D341Med (cell line): ENCODE measurements at places on chromosomes 11 and 22.

DNA sequence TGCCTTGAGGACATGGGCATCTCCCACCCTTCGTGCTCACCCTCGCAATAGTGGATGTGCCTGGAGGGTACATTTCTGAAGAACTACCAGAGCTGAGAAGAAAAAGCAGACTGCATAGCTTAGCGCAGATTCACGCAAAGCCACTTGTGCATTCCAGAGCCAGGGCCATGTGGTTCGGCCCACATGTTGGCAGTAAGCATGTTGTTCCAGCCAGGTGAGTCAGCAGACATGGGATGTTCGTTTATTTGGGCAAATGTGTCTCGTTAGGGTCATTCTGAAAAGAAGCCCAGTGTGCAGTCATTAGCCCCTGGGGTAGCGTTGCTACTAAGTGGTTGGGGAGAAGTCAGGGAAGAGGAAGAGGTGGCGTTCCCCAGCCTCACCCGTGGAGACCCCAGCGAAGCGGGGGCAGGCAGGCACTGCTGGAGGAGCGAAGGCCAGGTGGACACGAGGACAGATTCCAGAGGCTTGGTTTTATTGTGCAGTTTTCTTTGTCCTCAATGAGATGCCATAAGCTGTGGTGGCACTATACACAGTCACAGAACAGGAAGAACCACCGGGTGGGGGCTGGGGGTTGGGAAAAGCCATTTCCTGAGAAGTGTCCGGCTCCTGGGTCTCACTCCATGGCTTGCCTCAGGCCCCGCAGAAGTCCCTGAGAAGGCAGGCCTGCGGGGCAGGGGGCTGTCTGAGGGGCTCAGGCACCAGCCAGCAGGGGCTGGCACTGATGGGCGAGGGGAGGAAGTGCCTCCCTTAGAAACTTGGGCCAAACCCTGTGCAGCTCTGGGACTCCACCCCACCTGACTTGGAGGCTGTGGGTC, 5.0 kb downstream of the THY1 start:
- no peak for DNase-seq

GRCh38 chr11:125055107-125055715, 7.9 kb upstream of the SLC37A2 start:
- DNase-seq: no peak

GRCh38 chr11:123381149-123381548, 48.9 kb upstream of the GRAMD1B start:
- DNase-seq: no peak

DNA sequence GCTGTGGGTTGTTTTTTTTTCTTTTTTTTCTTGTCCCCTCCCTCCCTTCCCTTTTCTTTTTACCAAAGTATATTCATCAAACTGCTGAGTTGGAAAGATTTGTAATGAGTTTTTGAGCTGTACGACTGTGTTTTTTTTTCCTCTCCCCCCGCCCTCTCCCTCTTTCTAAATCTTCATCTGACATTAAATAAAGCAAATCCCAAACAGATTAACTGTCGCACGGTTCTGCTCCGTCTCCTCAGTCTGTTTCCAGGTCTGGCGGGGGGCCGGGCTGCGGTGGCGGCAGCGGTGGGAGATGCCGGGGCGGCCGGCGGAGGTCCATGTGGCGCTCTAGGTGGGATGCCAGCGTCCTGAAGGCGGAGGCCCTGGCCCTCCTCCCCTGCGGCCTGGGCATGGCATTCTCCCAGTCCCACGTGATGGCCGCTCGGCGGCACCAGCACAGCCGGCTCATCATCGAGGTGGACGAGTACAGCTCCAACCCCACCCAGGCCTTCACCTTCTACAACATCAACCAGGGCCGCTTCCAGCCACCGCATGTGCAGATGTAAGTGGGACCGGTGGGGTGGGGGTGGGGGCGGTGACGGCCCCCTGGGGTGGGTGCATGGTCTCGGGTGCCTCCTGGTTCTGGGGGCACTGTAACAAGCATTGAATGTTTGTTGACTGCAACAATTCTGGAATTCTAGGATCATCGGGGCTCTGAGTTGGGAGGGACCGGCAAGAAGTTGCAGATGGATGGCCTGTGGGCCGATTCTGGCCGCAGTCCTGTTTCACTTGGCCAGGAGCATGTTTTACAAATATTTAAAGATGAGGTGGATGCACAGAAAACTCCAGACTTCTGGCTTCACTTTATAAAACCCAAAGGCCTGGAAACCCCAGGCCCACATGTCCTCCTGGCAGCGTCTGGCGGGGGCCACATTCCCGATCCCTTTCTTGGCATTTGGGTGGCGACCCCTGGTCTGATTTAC, 13.1 kb downstream of the MPPED1 start:
- DNase-seq: peak; percentile 59

DNA sequence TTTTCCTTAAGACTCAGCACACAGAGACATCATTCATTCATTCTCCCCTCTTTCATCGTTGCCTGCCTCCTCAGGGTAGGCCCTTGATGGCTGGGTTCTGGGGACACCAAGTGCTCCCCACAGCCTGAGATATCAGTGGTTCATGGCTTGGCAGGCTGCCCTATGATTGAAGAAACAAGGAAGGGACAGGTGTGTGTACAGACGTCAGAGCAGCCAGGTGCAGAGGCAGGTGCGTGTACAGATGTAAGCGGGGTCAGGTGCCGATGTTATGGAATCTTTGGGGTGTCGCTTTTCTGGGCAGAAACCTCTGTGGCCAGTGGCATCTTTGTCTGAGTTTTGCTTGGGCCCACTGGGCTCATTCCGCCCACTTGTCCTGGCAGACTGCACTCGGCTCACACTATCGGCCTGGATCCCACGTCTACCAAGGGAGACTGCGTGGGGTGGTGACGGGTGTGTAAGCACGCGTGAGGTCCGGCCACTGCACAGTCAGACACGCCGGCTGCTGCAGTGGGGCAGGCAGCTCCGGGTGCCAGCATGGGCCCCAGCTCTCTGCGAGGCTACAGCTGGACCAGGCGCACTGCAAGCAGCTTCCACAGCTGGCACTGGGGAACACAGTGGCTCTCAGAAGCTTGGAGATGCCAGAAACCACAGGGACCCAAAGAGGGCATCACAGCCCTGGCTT, 20.9 kb upstream of the KIAA0930 start:
- DNase-seq: no peak

DNA sequence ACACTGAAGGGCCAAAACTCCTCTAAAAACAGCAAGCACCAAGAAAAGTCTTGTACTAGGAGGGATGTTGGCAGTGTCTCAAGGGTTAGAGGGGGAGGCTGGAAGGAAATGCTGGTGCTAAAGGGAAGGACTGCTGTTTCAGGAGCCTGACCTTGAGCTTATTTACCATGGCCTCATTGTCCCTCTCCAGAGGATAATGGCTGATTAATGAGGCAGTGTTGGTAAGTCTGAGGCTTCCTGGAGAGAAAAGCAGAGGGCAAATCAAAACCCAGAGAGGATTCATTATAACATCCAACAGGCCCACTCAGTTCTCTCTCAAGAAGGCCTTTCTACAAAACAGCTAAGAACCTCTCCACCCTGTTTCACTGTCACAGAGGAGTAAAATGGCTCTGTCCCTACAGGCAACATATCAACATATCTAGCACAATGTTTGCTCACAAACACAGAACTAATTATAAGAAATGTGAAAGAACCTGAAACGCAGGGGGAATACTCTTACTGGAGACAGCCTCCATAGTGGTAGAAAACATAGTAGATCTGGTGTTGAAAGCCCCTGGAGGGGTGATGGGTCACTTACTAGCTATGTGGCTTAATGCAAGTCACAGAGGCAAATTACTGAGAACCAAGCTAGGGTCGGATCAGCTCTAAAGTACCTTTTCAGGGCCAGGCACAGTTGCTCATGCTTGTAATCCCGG, 31.4 kb downstream of the NUMA1 start:
- DNase-seq: no peak

DNA sequence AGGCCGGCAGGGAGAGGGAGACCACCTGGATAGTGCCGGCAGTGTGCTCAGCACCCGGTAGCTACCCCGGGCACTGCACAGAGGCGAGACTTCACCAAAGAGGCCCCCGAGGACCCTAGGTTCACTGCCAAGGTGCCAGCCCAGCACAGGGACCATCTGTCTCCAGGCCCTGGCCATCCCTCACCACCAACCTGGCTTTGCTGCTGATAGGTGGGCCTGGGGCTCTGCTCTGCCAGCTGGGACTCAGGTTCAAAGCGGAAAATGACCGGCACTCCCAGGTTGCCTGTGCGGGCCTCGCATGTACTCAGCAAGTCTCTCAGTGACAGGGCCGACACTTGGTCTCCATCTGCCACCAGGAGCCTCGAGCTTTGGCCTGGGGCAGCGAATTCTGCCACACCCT, 812.2 kb downstream of the BRD1 start:
- DNase-seq: peak; percentile 9

DNA sequence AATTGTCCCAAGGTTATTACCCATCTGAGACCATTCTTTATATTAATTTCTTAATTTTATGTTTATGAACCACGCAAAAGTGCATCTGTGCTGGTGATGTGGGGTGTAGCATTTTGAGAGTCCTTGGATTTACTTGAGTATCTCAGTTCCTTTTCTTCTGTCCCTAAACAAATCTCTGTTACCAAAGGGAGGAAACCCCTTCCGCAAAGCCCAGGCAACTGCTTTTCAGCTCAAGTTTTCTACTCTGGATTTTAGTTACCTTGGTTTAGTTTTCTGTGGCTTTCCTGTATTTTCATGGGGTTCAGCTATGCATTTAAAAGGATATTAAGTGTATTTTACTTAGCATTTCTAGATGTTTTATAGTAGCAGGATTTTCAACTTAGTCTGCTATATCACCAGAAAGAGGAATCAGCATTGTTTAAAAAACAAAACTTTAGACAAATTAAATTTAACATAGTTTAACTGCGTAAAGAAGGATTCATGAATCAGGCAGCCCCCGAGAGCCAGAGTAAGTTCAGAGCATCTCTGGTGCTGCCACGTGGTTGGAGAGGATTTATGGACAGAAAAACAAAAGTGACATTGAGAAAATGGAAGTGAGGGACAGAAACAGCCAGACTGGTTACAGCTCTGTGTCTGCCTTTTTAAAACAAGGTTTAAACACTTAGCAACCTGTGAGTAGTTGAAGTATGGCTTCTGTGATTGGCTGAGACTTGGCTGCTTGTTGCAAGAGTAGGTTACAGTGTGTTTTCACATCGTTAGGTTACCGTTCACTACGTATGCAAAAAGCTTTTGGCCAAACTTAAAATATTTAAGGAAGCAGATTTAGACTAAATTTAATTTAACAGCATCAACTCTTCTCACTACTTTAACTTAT, 9.6 kb downstream of the ADM start:
- no peak for DNase-seq

- DNase-seq: no peak
Observed at GRCh38 chr11:46533396-46534100, 60.3 kb downstream of the AMBRA1 start.

GRCh38 chr11:17923217-17923616, 89.6 kb downstream of the SERGEF start:
- no peak for DNase-seq

- peak; percentile 2 for DNase-seq
Observed at GRCh38 chr22:47421846-47422245, 659.4 kb downstream of the TBC1D22A start.

DNA sequence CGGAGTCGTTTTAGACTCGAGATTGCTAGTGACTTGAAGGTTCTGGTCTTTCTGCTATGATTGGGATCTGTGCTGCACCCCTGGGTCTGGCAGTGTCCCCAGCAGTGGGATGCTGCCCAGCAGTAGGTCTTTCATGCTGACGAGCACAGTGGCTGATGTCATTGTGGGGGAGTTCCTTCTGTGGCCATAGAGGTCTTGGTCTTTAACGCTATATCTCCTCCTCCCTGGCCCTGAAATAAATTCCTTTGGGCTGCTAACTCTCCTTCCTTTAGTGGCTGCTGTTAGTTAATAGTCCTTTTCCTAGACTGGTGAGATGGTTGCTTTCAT, 136.3 kb downstream of the TEAD1 start:
- no peak for DNase-seq

DNA sequence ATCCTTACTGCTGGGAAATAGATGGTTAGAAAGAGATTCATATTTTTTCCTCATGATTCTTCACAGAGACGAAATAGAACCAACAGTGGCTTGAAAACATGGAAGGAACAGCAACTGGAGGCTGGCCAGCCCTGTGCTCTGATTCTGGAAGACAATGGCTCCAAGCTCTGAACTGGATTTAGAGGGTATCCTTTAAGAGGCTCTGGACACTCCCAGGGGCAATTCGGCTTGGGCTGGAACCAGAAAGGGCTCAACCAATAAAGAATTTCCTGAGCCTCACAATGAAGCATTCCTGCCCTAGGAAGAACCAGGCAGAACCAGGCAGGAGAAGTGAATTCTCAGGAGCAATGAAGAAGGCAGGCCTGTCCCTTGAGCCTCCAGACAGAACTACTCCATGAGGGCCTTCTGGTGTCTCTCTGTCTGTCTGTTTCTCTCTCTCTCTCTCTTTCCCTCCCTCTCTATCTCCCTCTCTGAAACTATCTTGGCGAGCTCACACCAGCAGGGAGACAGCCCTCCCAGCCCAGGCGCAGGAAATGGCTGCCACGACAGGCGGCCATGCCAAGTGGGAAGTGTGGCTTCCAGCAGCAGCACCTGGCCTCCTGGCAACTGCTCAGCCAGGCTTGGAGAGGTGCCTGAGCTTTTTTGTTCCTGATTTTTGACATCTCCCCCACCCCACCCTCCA, 93.3 kb downstream of the RCN1 start:
- DNase-seq: no peak

- no peak for DNase-seq
Observed at GRCh38 chr11:120792306-120792705, 231.6 kb upstream of the TBCEL start.

- no peak for DNase-seq
Observed at GRCh38 chr11:117861151-117862018, 15.1 kb downstream of the FXYD6 start.
